ENCODE measurements at places on chromosomes 7 and 10.
A peak's percentile ranks its signal among the peaks of the same experiment; 100 is the strongest.

DNA sequence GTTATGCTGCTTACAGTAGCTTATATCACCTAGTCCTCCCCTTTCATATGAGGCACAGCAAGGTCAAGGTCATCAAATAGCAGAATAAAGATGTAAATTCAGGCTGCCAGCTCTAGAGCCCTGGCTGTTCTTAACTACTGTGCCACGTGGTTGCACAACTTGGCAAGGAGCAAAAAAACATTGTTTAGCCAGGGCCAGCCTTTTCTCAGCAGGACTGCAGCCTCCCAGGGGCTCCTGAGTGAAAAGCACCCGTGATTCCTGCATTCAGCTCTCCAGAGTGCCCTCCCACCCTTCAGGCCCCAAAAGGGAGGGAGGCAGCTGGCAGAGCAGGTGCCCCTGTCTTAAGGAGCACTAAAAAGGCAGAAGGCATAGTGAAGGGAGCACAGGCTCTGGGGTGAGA lies 31.8 kb upstream of the TM9SF3 start:
- DNase-seq = no peak

- no peak for DNase-seq
Observed at GRCh38 chr7:136976504-136977251, 108.2 kb downstream of the CHRM2 start.

DNA sequence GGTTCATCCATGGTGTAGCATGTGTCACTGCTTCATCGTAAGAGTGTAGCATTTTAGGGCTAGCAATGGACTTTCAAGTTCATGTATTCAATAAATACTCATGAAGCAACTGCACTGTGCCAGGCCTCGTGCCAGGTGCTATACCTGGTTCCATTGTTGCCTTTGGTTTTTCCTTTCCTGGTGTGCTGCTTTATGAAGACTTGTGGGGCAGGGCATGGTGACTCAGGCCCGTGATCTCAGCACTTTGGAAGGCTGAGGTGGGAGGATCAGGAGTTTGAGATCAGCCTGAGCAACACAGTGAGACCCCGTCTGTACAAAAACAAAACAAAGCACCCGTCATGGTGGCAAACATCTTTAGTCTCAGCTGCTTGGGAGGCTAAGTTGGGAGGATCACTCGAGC lies 2.2 kb upstream of the CPA4 start:
- peak; percentile 83 for DNase-seq

- no peak for DNase-seq
Observed at GRCh38 chr10:6565588-6565987, 14.5 kb downstream of the PRKCQ start.

GRCh38 chr7:48832303-48832845 lies 92.0 kb upstream of the CDC14C start:
- no peak for DNase-seq

GRCh38 chr10:86306628-86307278 lies 59.8 kb downstream of the GRID1 start:
- no peak for DNase-seq

DNA sequence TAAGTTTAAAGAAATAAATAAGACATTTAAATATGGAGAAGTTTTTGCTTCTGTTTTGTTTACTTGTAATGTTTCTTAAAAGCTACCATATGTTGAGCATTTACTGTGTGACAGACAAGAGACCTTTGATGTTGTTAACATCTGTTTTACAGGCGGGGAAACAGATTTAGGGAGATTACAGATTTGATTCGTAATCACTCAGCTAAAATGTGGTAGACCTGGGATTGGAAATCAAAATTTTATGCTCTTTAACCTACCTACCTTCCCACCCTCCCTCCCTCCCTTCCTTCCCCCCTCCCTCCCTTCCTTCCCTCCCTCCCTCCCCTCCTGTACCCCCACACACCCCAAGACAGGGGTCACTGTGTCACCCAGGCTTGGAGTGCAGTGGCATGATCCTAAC lies 11.7 kb downstream of the LCOR start:
- DNase-seq = no peak

DNA sequence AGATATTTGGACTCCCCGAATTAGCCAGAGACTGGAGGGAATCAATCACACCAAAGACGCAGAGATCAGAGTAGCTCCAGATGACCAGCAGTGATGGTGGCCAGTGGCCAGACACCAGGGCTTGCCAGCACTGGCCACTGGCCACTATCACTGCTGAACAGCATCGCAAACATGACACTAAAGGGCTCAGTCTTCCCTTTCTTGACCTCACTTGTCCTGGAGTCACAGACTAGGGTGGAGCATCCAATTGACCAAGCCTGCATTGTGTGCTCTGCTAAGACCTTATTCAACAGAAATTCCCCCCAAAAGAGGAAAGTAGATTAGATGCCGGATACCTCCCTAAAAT lies 234.7 kb downstream of the CREB5 start:
- no peak for DNase-seq

GRCh38 chr10:84789026-84789425 lies 460.6 kb downstream of the CCSER2 start:
- DNase-seq = no peak

DNA sequence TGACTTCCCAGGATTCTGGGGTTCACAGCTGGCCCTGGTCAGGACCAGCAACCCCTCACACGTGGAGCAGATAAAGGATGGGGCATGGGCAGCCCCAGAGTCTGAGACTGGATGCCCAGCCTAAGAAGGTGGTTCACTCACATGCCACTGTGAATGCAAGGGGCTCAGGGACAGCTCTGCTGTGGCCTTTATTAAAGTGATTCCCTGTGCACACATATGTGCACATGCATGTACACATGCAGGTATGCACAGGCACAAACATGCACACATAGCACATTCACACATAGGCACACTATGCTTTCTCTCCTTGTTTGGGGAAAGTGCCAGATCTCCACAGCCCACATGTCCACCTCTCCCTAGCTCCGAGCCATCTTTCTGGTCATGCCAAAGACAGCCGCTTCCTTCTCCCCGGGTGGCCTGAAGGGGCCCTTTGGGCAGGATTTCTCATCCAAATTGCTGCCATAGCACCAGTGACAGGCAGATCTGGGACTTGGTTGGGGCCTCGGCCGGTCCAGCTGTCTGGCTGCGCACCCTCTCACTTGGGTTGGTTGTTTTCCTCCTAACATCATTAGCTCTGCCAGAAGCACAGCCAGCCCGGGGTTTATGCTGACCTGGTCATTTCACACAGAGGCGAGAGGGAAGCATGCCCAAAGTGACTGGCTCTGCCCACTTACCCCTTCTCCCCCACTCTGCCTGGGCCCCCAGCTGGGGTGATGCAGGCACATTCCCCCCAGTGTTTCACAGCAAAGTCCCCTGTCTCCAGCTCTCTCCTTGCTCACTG lies 1.4 kb downstream of the GCK start:
- DNase-seq = no peak

GRCh38 chr7:44078521-44078920 lies 3.8 kb downstream of the POLM start:
- DNase-seq = no peak

- no peak for DNase-seq
Observed at GRCh38 chr7:128003167-128003566, 28.1 kb downstream of the LRRC4 start.

GRCh38 chr10:58662314-58662713 lies 149.6 kb downstream of the BICC1 start:
- DNase-seq = no peak

GRCh38 chr10:100743626-100744135 lies 1.7 kb upstream of the PAX2 start:
- peak; percentile 53 for DNase-seq

GRCh38 chr7:137829337-137829992 lies 17.3 kb downstream of the DGKI start:
- DNase-seq = no peak

GRCh38 chr10:35387768-35388167 lies 51.5 kb downstream of the CCNY start:
- no peak for DNase-seq

- no peak for DNase-seq
Observed at GRCh38 chr7:4714767-4715409, 32.8 kb downstream of the FOXK1 start.

DNA sequence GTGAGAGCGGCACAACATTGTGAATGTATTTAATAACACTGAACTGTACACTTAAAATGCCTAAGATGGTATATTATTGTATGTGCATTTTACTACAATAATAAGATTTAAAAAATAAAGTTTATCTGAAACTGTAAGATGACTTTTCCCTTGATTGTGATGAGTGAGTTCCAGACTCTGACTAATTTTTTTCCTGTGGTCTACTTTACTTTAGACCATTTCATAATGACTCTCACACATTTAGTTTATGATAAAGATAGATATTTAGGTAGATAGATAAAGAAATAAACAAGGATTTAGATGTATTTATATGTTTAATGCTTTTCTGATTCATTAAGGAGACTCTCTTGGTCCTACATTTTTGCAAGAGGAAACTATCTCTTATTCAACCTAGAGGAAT lies 835.9 kb upstream of the SORCS1 start:
- no peak for DNase-seq

- DNase-seq = peak; percentile 9
Observed at GRCh38 chr7:73850781-73851207, 8.5 kb upstream of the METTL27 start.

DNA sequence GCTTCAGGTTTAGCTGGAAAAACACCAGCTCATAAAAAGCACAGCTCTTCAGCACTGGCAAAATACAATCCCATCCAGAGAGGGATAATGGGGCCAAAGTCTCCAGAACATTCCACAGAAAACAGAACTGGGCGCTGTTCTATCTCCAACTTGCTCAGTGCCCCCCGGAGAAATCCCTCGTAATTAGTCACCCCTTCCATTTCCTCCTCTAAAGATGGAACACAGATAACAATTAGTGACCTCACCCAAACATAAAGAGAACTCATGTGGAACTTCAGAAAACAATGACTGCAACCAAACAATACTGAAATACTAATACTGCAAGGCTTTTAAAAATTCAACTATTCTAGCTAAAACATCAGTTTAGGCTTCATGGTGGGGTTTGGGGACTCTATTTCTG lies 46.3 kb downstream of the KIAA1549 start:
- no peak for DNase-seq

GRCh38 chr10:44513591-44513990 lies 128.7 kb upstream of the CXCL12 start:
- no peak for DNase-seq

DNA sequence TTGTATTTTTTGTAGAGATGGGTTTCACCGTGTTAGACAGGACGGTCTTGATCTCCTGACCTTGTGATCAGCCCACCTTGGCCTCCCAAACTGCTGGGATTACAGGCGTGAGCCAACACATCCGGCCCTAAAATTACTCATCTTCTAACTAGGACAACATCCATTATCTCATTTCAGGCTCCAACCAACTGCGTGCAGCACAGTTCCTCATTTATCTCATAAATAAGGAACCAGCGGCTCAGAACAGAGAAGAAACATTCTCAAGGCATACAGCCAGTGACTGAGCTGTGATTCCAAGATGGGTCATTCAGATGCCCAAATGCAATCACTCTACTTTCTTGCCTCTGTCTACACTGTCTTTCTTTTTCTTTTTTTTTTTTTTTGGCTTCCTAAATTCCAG lies 356.1 kb downstream of the ELMO1 start:
- DNase-seq = no peak

DNA sequence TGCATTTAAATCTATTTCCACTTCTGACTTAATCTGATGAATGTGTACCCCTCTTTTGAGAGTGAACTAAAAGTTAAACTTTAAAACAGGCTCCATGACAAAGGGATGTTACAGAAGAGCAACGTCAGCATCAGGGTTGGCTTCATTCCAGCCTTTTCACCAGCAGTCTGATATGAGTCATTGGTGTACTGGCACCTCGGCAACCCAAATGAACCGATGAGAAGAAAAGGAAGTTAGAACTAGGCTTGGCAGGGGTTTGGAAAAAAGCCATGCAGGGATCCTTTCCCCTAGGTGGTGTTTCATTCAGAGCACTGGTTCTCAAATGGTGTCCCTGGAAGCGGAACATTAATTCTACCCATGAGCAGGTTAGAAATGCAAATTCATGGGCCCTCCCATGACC lies 53.6 kb downstream of the SEC61G start:
- no peak for DNase-seq

DNA sequence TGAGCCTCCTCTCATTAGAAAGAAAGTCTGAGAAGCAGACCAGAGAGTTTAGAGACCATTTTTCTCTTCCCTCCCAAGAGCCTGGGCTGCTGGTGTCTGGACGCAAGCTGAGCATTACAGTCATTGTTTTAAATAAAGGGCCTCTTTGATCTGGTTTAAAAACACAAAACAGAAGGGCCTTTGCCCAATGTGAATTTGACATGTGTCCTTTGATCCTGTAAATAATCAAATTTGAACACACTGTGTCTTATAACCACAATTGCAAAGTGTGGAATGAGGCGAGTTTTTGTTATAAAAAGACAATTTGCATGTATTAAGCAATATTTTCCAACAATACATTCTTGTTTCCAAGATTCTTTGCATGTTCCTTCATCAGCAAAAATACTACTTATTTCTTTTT lies 158.5 kb downstream of the C7orf25 start:
- DNase-seq = no peak

GRCh38 chr10:4617589-4617988 lies 208.4 kb upstream of the AKR1E2 start:
- DNase-seq = no peak

DNA sequence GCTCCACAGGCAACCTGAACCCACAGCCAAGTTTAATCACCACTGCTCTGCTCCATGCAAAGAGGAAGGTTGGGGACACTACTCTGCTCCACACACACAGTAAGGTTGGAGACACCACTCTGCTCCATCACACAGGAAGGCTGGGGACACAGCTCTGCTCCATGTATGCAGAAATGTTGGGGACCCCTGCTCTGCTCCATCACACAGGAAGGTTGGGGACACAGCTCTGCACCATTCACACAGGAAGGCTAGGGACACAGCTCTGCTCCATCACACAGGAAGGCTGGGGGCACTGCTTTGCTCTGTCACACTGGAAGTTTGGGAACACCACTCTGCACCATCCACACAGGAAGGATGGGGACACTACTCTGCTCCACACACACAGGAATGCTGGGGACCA lies 14.8 kb upstream of the ADARB2 start:
- no peak for DNase-seq

GRCh38 chr7:149826344-149827088 lies 11.7 kb upstream of the ZNF862 start:
- no peak for DNase-seq
